ENCODE measurements at places on chromosomes 1 and 21.
A peak's percentile ranks its signal among the peaks of the same experiment; 100 is the strongest.

GRCh38 chr1:116314305-116314919 lies 58.6 kb upstream of the ATP1A1 start:
- DNase-seq: no peak

DNA sequence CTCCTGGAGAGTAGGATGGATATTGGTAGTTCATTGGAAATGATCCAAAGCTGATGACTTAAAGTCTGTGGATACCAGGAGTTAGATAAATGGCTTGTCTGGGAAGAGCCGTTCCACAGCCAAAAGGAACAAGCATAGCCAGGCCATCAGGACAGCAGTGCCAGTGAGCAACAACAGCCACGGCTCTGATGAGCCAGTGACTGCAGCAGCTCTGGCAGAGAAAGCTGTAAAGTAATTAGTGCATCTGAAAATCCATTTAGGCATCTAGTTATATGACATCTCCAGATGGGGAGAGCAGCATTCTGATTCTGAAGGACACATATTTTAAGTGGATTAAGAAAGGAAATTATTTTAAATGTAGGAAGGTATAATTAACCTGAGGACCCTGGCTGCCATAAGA lies 256.2 kb upstream of the PLXNA2 start:
- no peak for DNase-seq

GRCh38 chr1:227378181-227378580 lies 59.9 kb upstream of the CDC42BPA start:
- DNase-seq: no peak

GRCh38 chr1:95043141-95043980 lies 29.4 kb downstream of the ALG14 start:
- DNase-seq: peak; percentile 77

GRCh38 chr1:42136466-42136865 lies 16.7 kb upstream of the GUCA2B start:
- DNase-seq: no peak

GRCh38 chr1:69982992-69983391 lies 222.4 kb downstream of the LRRC40 start:
- no peak for DNase-seq

GRCh38 chr1:143643148-143643885 lies 328.5 kb downstream of the FAM72C start:
- no peak for DNase-seq

DNA sequence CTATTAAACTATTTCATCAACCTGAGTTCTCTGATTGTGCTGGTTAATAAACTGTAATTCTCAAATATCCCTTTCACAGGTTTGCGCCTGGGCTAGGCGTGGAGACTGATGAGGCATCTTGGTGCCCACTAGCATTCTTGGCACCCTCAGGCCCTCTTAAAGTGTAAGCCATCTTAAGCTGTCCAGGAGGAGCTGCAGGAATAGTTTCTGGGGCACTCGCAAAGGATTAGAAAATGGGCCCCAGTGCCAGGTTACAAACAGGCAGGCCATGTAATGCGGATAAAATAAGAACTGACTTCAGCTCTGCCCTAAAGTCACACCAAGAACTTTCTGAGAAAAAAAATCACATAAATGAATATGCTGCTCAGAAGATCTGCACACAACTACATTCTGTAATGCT lies 1.1 kb downstream of the CASQ2 start:
- no peak for DNase-seq

GRCh38 chr1:1219341-1219740 lies 5.4 kb upstream of the TNFRSF4 start:
- peak; percentile 62 for DNase-seq

GRCh38 chr21:46191686-46192575 lies 7.7 kb upstream of the SPATC1L start:
- no peak for DNase-seq

DNA sequence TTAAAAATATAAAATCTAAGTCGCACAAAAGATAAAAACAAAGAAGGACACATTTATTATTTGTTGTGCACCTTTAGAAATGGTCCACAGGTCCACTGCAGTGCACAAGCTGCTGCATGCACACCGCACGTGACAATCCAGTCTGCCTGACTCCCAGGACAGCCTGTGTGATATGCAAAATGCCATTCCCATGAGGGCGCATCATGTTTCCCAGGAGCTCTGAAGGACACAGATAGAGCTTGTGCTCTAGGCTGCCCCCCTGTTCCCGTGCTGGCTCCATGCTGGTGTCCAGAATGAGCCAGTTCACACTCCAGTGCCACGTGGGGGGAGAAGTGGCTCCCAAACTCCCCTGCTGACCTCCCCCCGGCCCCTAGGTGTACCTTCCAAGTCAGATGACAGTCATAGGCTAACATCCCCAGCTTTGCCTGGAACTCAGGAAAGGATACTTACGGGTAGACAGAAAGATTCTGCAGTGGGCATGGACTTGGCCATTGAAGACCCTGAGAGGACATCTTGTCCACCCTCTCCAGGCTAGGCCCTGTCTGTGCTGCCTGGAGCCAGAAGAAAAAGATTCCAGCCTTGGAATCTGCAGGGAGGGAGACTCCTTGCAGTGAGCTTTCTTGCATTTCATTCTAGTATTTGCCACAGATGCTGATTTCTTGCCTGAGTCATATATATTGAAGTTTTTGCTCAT lies 26.3 kb downstream of the RAB7B start:
- no peak for DNase-seq

DNA sequence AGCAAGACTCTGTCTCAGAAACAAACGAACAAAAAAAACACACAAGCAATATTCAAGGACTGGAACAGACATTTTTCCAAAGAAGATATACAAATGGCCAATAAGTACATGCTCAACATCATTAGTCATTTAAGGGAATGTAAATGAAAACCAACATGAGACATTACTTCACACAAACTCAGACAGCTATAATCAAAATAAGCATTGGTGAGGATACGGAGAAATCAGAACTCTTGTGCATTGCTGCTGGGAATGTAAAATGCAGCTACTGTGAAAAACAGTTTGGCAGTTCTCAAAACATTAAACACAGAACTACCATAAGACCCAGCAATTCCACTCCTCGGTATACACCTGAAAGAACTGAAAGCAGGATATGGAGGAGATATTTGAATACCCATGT lies 15.4 kb downstream of the NOL9 start:
- no peak for DNase-seq

- DNase-seq: no peak
These were observed 13.5 kb downstream of the GORAB start for GRCh38 chr1:170545476-170545875.

DNA sequence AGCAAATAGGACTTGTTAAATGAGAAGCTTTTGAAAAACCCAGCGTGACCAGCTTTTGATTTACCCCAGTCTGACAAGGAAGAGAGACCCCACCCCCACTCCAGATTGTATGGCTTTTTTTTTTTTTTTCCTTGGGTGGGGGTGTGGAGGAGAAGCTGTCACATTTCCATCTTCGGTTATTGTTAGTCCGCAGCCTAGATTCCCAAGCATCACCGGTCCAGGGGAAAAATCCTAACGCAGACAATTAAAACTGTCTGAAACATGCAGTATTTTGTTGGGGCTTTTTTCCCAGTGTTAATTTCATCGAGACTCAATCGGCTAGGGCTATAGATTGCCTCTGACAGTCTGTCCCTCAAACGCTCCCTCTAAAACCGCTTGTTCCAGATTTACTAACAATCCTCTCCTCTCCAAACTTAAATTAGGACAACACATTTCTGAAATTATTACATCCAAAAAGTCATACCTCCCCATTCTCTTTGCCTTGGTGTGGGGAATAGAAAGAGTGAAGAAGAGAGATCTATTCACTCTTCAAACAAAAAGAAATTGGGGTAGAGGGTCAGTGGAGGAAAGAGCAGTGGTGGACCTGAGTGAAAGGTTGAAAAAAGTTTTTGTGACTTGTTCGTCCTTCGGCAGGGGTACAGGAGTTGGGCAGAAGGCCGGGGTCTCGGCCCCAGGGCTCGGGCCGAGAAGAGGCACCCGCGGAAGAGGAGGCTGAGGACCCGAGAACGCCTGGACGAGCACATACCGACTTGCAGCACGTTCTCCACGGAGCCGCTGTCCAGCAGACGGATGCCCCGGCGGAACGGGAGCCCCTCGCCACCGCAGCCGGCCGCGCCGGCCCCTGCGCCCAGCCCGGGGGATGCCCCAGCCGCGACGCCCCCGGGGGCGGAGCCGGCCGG lies 1.1 kb downstream of the ZSWIM5 start:
- no peak for DNase-seq

- DNase-seq: no peak
These were observed 252.9 kb downstream of the DYRK1A start for GRCh38 chr21:37619464-37619974.

DNA sequence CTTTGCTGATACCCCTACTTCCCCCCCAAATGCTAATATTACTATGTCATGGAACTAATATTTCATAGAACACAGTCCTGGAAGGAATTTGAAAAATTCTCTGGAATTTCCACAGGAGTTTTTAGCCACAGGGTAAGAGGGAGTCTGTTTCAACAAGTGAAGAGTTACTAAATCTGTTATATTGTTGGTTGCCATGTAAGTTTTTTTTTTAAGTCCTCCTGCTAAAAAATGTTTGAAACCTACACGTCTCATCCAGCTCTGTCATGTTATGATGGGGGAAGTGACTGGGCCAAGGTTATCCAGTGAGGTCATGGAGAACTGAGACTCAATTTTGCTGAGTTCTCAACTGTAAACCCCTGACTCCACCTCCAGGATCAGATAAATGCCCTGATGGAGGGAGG lies 60.8 kb upstream of the USP24 start:
- no peak for DNase-seq

DNA sequence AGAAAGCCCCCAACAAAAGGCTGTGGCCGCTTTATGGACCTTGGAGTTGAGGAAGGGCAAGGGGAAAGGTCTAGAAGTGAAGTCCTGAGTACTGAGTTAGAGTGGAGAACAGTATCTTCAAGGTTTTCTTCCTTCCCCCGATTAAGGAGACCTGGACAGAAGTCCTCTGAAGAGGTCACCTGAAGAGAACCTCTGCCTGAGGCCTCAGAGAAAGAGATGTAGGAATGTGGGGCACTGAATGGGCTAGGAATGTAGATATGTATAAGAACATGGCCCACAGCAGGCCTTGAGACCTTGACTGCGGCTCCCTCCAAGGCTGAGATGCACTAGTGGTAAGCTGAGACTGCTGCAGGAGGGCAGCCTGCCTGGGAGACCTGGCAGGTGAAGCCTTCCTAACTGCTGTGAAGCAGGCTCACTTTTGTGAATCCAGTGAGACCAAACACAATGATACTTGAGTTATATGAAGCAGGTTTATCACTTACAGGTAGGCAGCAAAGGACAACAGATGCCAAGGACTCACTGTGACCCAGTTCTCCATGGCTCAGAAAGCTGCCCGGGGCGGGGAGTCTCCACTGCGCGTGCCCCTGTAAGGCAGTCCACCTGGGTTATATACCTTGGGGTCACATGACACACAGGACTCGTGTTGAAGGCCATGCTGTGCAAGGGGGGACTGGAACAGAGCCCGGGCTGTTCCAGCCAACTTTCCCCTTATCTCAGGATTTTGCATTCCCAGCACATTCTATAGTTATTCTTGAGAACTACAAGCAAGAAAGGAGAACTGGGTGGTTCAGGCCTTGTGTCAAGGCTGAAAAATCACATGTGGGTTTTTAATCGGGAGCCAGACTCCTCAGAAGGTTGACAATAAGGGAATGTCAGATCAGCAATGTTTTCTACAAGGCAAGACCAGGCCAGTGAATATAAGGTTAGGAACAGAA lies 78.8 kb upstream of the PPM1J start:
- no peak for DNase-seq

DNA sequence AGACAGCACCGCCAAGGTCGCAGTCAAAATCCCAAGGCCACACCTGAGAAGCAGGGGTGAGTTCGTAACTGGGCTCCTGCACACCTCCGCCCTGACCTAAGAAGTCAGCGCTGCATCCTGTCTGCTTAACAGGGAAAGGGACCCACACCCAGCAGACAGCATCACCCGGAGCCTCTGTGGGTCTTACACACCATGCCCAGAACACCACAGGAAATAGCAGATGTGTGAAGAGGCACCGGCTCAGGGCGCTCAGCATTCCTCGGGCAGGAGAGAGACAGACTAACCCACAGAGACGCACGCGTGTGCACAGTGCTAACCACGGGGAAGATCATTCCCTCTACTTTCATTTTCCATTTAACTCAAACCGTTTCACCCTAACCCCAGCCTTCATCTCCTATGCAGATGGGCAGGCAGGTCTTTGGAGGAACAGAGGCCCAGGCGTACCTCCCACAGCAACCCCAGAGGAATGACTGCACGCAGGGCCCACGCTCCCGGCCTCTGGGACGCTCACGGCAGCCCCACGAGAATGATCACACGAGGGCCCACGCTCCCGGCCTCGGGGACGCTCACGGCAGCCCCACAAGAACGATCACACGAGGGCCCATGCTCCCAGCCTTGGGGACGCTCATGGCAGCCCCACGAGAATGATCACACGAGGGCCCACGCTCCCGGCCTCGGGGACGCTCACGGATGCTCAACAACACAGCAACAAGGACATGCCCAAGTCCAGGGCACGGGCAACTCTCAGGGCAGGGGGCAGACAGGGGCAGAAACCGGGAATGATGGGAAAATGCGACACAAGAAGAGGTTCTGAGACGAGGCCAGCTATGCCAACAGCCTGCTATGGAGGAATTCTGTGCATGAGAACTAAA lies 20.9 kb downstream of the POFUT2 start:
- peak; percentile 46 for DNase-seq

DNA sequence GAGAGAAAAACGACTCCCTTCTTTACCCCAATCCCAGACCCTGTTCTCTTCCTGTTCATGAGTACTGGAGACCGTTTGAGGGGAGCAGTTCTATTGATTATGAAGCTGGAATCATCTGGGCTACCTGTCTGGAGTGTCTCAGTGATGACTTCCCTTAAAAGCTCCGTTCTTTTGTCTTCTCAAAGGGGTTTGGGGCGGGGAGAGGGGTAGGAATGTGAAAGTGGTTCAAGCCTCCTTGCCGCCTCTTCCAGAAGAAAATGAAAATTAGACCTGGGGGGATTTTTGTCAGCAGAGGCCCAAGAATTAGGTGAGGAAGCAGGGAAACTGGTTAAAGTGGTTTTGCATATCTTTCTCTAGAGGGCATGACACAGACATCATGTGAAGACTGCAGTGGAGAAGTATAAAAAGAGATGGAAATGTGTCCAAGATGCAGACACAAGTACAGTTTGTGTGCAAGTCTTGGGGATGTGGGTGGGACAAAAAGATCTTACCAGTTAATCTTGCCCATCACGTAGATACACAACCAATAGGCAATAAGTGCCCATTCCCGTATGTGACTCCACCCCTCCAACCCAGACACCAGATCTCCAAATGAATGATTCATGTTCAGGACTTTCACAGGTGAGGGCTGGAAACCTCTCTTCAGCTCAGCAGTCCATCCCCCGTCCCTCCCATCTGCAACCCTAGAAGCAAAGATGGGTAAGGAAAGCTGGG lies 470 bp upstream of the MTMR11 start:
- DNase-seq: no peak

DNA sequence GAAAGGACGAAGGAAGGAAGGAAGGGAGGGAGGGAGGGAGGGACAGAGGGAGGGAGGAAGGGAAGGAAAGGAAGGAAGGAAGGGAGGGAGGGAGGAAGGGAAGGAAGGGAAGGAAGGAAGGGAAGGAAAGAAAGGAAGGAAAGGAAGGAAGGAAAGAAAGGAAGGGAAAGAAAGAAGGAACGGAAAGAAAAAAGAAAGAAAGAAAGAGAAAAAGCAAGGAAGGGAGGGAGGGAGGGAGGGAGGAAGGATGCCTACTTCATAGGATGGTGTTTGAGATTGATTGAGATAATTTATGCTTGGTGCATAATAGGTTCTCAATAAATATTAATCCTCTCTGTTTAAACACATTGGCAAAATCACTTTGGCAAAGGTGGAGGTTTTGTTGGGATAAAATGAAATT lies 61.2 kb downstream of the WDR64 start:
- no peak for DNase-seq

Data from activated T-cell treated with anti-CD3 and anti-CD28 coated beads, Interleukin-2, amount 50 U/mL, for 1 hour (primary cell).